ENCODE measurements at places on chromosomes 16 and 17.

DNA sequence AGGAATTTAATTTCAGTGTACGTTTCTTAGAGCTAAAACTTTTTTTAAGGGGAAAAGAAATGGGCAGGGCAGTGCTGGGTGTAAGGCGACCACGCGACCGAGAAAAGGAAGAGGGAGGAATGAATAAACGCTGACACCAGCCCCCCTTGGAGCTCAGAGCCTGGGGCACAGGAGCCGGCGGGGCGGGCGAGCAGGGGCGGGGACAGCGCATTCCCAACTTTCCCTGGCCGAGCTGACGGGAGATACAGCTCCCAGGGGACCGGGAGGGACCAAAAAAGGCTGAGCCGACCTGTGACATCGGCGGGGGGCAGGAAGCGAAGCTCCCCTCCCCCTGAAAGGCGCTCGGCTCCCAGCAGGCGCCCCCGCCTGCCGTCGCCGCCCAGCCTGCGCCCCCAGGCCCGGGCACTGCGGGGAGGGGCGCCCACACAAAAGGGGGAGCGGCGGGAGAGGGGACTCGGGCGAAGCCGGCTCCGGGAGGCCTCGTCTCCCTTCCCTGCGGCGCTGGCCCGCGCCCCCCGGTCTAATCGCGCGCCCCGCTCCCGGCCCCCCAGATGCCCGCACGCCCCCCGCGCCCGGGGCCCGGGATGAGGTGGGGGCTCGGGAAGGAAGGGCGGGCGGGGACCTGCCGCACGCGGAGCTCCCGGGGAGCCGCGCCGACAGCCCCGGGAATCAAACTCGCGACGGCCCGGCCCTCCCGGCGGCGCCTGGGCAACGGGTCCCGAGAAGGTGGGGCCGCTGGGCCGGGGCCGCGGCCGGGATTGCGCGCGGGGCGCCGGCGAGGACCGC lies 622 bp downstream of the CUEDC1 start:
- no peak for DNase-seq

DNA sequence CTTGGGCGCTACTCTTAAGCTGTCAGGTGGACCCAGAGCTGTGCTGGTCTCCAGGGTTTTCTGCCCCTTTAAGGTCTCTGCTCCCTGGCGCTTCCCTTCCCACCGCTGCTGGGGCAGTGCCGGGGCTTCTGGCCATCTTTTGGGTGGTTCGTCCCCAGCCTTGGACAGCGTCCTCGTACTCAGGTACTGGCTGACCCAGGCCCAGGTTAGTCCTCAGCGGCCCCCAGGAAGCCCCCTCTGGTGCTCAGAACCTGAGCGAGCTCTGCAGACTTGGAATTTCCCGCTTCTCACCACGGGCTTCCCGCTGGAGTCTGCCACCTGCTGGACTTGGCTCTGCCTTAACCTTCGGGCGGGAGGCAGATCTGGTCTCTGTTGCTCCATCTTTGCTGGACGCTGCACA lies 94.1 kb upstream of the ZNF750 start:
- no peak for DNase-seq

- no peak for DNase-seq
Measured at GRCh38 chr17:57599271-57600045, 145.6 kb downstream of the CCDC182 start.

- no peak for DNase-seq
Measured at GRCh38 chr17:75010683-75011400, 1.6 kb upstream of the MRPL58 start.

GRCh38 chr17:2262135-2262587 lies 41.4 kb downstream of the SMG6 start:
- no peak for DNase-seq

DNA sequence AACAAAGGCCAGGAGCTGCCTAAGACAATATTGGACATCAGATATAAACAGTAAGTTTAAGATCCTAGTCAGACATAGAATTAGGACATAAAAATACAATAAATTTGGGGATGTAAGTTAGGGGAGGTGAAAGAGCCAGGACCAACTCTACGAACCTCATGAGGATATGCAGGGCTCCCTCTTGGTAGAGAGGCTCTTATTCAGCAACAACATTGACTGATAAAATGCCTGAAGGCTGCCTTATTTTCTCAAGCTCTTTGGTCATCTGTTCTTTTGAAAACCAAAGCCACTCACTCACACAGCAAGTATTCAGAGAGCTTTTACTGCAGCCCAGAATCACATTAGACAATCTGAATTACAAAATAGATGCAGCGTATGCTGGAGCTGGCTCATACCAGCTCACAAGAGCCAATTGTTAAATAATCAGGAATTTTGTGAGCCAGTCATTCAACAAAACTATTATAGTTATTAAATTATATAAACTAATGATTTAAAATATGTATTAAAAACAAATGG lies 108.6 kb upstream of the CLEC3A start:
- DNase-seq: no peak

- no peak for DNase-seq
Measured at GRCh38 chr17:21094298-21094704, 32.5 kb upstream of the DHRS7B start.

- no peak for DNase-seq
Measured at GRCh38 chr17:56064506-56064905, 88.8 kb upstream of the ANKFN1 start.

GRCh38 chr17:79027925-79028491 lies 4.0 kb downstream of the C1QTNF1 start:
- DNase-seq: no peak

DNA sequence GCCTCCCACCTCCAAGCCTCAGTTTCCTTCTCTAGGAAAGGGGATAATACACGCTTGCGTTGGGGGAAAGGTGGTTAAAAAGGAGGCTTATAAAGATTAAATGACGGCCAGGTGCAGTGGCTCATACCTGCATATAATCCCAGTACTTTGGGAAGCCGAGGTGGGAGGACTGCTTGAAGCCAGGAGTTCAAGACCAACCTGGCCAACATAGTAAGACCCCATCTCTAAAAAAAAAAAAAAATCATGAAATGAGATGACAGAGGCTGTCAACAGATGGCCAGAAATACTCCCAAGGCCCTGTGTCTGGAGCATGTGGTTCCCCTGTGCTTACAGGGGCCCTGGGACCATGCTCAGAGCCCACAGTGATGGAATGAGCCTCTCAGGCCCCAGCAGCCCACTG lies 30.4 kb downstream of the RTN4RL1 start:
- no peak for DNase-seq

DNA sequence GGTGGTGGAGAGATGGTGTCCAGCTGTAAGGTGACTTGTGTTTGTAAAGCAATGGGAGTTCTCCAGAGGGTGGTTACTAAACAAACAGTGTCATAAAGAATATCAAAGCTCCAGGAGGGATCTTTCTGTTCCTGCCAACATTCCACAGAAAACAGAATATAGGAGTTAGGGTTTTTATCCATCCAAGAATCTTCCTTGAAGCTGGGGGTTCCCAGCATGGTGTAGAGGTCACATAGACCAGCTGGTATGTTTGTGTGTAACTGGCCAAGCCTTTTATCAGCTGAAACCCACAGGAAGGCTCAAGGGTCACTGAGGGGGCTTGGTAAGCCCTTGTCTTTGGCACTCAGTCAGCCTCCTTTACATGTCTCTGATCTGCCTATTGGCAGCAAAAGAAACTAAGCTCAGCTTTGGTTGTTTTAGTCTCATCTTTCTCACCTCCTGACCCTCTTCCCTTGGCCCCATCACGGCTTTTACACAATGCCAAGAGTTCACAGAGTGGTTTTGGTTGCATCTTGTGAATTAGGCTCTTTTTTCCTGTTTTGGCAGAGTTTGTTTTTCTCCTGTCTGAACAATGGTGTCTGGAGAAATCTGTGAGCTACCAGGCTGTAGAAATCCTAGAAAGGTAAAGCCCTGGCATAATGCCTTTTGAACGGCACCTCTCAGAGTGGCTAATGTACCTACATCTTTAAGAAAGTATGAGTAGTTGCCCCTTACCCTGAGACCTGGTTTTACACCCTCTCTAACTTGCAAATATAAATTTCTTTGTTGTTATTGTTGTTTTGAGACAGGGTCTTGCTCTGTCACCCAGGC lies 4.6 kb downstream of the CNTD1 start:
- no peak for DNase-seq

GRCh38 chr16:10579965-10580882 lies at the start of gene EMP2:
Gene EMP2 (minus strand): TSS chr16:10580598. CDS start chr16:10547617, 32,981 bp downstream.
- DNase-seq: no peak

GRCh38 chr16:21702276-21702675 lies 38.5 kb downstream of the OTOA start:
- DNase-seq: no peak

- no peak for DNase-seq
Measured at GRCh38 chr16:66878067-66878466, 2.2 kb upstream of the PDP2 start.

GRCh38 chr16:31274831-31275816 lies 15.3 kb downstream of the ITGAM start:
- DNase-seq: no peak

- DNase-seq: no peak
Measured at GRCh38 chr16:57013229-57013628, 23.9 kb downstream of the NLRC5 start.

DNA sequence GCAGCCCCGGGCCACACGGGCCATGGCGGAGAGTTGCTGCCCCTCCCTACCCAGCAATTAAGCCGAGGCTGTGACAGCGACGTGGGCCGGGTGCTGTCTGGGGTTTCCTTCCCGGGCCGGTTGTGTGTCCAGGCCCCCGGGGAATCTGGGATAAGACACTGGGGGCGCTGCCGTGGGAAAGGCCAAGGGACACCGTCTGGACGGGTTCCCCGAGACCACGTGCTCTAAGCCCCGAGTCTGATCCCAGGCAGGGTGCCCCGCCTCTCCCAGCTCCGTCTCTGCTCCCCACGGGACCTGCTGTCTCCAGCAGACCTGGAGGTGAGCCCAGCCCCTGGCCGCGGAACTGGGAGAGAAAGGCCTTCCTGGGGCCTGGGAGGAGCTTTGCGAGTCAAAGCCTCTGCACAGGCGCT lies 92.2 kb downstream of the IRX3 start:
- DNase-seq: no peak

- DNase-seq: no peak
Measured at GRCh38 chr17:2721603-2722002, 10.0 kb upstream of the CLUH start.

DNA sequence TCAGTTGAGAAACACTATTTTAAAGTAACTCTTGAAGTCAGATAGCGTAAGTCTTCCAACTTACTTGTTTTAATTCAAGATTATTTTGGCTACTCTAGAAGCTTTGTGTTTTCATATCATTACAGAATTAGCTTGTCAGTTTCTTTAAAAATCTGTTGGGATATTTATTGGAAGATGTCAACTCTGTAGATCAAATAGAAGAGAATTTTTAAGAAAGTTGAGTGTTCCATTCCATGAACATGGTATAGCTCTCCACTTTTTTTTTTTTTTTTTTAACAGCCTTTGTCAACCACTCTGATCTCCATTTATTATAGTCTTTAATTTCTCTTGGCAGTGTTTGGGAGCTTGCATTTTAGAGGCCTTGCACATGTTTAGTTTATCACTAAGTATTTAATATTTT lies 28.7 kb downstream of the NLK start:
- no peak for DNase-seq

DNA sequence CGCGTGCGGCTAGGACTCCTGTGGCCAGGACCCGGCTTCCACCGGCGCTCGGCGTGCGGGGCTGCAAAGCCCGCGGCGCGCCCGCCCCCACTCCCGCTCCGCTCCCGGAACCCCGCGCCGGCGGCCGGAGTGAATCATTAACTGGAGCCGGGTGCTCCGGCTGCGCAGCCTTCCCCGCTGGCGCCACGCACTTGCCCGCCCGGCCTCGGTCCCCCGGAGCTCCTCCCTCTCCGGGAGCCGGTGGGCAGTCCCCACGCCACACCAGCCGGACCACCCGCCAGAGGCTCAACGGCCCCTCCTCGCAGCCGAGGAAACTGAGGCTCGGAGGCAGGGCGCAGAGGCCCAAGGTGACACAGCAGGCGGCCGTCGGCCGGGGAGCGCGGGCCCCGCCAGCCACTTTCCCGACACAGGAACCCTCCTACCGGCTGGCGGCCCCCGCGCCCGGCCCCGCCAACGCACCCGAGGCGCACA lies 580 bp downstream of the BCAR1 start:
- no peak for DNase-seq

- no peak for DNase-seq
Measured at GRCh38 chr17:16491131-16491702, 776 bp downstream of the LRRC75A start.

DNA sequence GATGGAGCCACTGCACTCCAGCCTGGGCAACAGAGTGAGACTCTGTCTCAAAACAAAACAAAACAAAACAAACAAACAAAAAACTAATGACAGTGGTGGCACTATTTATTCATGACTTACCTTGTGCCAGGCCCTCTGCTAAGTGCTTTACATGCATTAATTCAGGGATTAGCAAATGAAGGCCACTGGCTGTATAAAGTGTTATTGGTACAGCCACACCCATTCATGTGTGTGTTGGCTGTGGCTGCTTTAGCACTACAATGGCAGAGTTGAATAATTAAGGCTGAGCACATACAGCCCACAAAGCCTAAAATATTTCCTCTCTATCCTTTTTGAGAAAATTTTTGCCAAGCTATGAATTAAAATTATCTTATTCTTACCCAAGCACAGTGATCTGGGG lies 531.8 kb upstream of the CDH5 start:
- no peak for DNase-seq

- no peak for DNase-seq
Measured at GRCh38 chr17:31688701-31689100, 170.3 kb downstream of the COPRS start.

DNA sequence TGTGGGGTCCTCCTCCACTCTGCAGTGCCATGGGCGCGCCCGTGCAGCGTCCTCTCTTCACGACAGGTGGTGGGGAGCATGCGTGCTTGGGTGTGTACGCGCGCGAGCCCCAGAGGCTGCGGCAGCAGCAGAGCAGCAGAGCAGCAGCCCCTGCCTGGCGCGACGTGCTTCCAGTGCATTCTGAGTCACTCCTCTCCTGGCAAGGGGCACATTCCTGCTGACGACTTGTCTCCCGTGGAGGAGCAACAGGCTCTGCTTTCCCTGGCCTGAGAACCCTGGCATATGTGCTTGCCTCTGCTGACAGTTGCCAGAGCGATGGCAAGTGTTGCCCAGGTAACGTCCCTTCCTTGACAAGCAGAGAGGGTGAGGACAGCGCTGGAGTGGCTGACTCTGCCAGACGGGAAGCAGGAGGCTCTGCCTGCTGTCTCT lies 133.8 kb upstream of the PLCG2 start:
- DNase-seq: peak; percentile 59

DNA sequence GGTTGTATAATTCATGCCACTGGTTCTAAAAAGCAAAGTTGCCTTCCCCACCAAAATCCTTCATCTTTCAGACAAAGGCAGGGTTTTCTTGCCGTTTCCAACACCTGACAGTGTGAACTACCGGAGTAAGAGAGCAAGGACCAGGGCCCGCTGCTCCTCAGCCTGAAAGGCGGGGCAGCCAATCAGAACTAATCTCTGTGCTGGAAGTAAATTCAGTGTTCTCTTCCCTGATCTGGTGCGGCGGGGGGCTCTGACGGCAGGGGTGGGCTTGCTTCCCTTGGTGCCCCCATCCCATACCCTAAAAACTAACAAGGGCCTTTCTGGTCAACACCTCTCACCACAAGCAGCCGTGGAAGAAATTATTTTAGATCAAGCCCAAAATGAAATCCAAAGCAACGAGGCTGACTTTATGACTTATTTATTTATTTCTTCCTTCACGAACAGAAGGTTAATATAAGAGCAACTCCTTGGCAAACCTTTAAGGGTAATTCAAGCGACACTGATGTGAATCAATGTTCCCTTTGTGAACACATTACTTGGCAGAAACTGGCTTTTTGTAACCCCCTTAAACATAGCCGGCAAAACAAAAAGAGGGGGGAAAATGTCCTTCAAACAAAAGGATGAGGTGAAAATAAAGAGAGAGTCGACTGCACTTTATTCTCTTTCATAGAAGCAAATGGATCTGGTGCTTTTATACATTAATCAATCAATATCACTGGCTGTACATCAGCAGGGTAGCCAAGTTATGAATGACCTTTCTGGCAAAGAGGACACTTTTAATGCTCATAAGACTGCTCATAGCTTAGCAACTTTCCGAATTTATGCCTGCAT lies 189.9 kb downstream of the ZFHX3 start:
- no peak for DNase-seq

Measured in NCI-H187 treated with DMSO at 0.1 percent for 48 hours (cell line).